ENCODE measurements at places on chromosomes 12 and 14. TPM values are rescaled to one million over a fixed set of nuclear protein-coding genes. Genes with fewer than 3 reads are reported as not detected.
A peak's percentile ranks its signal among the peaks of the same experiment; 100 is the strongest.

GRCh38 chr12:10690906-10691305, 17.1 kb upstream of the STYK1 start:
- DNase-seq: no peak
- H3K4me3 ChIP-seq: no peak overlapping the region
- no peak overlapping the region for H3K27ac ChIP-seq
- no peaks in the 10 kb centered on the region for H3K27me3 ChIP-seq

CCND2 gene
- 32.2 TPM for total RNA-seq

ACYP1 gene
- total RNA-seq: 8.3 TPM

GRCh38 chr12:109833307-109834189, at the start of gene TRPV4:
TSS of gene TRPV4 (minus strand) at chr12:109833398. CDS start at chr12:109814796, 18,602 bp downstream.
- peak; percentile 26 for DNase-seq
- no peaks in the 10 kb centered on the region for H3K27me3 ChIP-seq
- H3K27ac ChIP-seq: peak within 1 kb of the TSS; percentile 46
- H3K4me1 ChIP-seq: peaks cover 38% of the 10 kb centered on the region

DNA sequence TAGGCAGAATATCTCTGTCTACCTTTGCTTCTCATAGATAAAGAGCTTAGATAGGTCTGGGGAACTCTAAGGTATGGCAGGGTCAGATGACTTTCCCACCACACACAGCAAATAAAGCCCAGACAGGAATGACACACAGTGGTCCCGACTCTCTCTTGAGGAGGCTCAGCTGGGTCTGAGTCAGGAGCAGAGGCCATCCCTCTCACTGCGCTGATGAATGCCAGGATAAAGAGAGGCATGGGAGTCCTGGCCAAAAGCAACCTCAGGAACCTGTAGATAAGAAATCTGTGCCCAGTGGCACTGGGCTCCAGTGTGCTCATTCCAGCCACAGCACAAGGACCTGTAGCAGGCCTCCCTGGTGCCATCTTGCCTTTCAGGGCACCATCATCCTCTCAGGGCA, 129.4 kb upstream of the PARP11 start:
- H3K4me3 ChIP-seq: no peak overlapping the region
- H3K4me1 ChIP-seq: peaks cover 78% of the 10 kb centered on the region
- H3K36me3 ChIP-seq: no peaks in the 10 kb centered on the region
- H3K27ac ChIP-seq: peak overlapping the region; percentile 57
- no peaks in the 10 kb centered on the region for H3K27me3 ChIP-seq

PTHLH gene
- total RNA-seq: 0.78 TPM

- H3K36me3 ChIP-seq: no peaks in the 10 kb centered on the region
- H3K27ac ChIP-seq: no peak overlapping the region
- H3K27me3 ChIP-seq: no peaks in the 10 kb centered on the region
- H3K4me1 ChIP-seq: peaks cover 3% of the 10 kb centered on the region
- no peak overlapping the region for H3K4me3 ChIP-seq
- no peak for DNase-seq
Observed at GRCh38 chr12:124217508-124218242, 77.2 kb upstream of the RFLNA start.

PLA2G1B gene
- 11,984 TPM for total RNA-seq

GRCh38 chr14:79972230-79972629, 239.1 kb downstream of the DIO2 start:
- H3K4me1 ChIP-seq: no peaks in the 10 kb centered on the region
- no peak overlapping the region for H3K4me3 ChIP-seq
- H3K36me3 ChIP-seq: no peaks in the 10 kb centered on the region
- DNase-seq: no peak
- no peak overlapping the region for H3K27ac ChIP-seq

JDP2 gene
- total RNA-seq: 17.9 TPM

CRIP1 gene
- 2.6 TPM for total RNA-seq

TCL1A gene
- total RNA-seq: not detected

NKX2-1 gene
- not detected for total RNA-seq

CCDC77 gene
- 4.9 TPM for total RNA-seq

- H3K27me3 ChIP-seq: no peaks in the 10 kb centered on the region
- DNase-seq: no peak
- no peaks in the 10 kb centered on the region for H3K4me1 ChIP-seq
- H3K27ac ChIP-seq: no peak overlapping the region
Observed at GRCh38 chr14:36510874-36511273, 9.2 kb downstream of the NKX2-1 start.

SLC41A2 gene
- 29.0 TPM for total RNA-seq
